Right renal pelvis (tissue), 4 donors: ENCODE measurements at places on chromosomes 1 and 21. TPM values are rescaled to one million over a fixed set of nuclear protein-coding genes. Genes with fewer than 3 reads are reported as not detected.

Gene ADORA3
- polyA plus RNA-seq = 0.50 TPM

DNA sequence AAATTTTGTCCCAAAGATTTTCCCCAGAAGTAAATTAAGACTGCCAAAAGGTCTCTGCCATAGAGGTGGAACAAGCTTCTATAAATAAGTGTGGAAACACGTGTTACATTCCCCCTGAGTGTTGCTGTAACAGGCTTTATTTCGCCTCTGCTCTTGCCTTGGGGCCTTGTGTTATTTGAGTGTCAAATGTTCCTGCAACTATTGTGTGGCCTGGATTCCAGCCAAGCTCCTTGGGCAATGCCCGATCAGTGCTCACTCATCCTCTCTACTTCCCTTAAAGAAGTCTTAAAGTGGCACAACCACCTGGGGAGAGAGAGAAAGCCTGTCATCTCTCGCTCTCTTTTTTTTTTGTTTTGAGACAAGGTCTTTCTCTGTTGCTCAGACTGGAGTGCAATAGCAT lies 156.7 kb downstream of the NR5A2 start:
- DNase-seq = peak; percentile 38

DNA sequence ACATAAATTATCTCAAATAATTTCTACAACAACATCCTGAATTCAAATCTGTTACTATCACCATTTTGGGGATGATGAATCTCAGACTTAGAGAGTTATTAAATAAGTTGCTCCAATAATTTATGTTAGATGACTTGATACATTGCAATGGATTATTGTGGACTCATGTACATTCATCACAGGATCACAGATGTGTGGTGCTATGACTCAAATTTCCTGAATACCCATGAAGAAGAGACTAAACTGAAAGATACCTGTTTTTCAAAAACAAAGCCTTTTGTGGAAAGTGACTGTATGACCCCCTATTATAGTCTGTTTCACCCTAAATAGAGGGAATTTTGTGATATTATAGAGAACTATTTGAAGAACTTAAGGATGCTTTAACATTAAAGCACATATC lies 315.0 kb downstream of the PLA2G4A start:
- DNase-seq = no peak

- DNase-seq = no peak
Measured at GRCh38 chr21:42705346-42705745, 51.9 kb downstream of the PDE9A start.

- no peak for DNase-seq
Measured at GRCh38 chr1:59442492-59442891, 145.6 kb downstream of the FGGY start.

Gene AMIGO1
- polyA plus RNA-seq = 8.0 TPM

Gene OR6N1
- polyA plus RNA-seq = not detected

DNA sequence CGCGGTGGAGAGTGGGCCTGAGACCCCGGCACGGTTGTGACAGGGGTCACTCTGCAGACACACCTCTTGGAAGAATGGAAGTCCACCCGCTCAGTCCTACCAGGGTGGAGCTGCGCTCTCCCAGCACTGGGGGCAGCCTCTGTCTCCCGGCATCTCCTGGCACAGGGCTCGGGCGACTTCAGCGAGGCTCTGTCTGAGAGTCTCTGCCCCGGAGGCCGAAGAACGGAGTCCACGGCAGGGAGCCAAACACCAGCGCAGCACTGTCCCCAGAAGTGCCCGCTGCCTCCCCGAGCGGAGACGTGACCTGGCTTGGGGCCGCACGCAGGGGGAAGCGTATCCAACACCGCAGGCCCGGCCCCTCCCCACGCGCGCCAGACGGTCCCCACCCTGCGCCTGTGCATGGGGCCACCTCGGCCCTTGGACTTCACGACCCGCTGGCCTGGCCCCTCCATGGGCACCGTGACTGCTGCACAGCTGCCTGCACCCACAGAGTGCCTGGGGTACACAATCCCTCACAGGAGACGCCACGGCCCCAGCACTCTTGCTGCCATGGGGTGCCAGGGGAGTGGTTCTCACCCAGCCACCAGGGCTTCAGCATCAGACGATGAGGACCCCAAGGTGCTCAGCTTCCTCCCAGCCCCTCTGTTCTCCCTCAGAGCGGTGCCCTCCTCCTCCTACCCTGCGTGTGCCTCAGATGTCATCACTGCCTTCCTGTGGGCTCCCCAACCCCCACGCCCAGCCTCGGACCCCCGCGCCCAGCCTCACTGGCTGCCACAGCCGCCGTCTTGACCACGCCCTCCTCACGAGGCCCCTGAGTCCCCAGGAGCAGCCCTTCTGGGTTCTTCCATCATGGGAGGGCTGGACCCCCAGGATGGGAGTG lies 14.9 kb upstream of the RNF223 start:
- DNase-seq = no peak

GRCh38 chr1:180892272-180892671 lies 20.4 kb upstream of the KIAA1614 start:
- no peak for DNase-seq

DNA sequence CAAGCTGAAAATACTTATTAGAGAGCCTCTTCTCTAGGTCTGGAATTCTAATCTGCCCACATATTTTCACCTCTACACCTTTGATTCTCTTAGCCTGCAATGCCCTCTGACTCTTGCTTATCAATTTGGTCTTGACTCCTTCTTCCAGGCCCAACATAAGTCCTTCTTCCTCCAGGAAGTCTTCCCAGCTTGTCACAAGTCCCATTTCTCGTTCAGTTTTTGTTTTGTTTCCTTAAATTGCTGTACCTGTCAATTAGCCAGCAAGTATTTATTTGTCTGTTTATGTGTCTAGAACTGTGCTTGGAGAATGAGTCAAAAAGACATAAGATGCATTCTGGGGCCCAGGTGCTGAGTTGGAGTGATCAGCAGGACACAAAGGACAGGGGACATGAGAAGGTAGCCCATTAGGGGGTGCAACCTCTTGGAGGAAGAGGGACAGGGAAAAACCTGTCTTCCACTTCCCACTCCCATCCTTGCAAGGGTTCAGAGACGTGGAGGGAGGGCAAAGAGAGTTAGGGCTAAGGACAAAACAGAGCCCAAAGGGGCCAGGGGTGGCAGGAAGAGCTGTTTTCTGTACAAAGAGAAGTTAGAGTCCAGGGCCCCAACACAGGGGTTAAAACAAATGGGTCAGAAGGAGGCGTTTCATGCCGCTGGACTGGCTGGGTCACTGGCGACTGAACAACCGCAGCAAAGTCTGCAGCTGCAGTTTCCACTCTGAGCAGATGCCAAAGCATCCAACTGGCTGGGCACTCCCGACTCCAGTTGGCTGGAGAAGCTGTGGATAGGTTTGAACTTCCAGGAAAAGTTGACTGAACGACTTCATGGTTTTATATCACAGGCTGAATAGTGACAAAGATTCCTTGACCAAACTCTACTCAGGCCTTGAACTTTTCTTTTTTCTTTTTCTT lies 10.7 kb upstream of the CNR2 start:
- DNase-seq = no peak

Gene CGN
- polyA plus RNA-seq = 57.4 TPM
